NCI-H526 (cell line): ENCODE measurements at places on chromosomes 11 and 22.

DNA sequence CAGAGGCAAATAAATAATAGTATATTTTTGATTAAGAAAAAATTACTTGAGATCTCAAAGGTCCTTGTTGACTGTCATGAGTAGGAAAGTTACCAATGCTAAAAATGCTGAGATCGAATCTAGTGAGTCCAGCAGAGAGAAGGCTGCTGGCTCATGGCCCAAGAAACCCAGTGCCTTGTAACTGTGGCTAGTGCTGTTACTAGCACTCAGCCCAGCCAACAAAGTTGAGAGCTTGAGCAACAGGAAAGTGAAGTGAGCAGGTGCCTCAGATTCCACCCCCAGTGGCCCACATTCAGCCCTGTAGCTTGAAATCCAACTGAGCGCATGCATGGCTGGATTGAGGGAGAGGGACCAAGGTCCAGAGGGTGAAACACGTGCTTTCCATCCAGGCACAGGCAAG is 398.2 kb downstream of the SHANK2 start:
- DNase-seq, result no peak

- no peak for DNase-seq
Measured at GRCh38 chr11:56013805-56014204, 13.6 kb upstream of the OR5AS1 start.

DNA sequence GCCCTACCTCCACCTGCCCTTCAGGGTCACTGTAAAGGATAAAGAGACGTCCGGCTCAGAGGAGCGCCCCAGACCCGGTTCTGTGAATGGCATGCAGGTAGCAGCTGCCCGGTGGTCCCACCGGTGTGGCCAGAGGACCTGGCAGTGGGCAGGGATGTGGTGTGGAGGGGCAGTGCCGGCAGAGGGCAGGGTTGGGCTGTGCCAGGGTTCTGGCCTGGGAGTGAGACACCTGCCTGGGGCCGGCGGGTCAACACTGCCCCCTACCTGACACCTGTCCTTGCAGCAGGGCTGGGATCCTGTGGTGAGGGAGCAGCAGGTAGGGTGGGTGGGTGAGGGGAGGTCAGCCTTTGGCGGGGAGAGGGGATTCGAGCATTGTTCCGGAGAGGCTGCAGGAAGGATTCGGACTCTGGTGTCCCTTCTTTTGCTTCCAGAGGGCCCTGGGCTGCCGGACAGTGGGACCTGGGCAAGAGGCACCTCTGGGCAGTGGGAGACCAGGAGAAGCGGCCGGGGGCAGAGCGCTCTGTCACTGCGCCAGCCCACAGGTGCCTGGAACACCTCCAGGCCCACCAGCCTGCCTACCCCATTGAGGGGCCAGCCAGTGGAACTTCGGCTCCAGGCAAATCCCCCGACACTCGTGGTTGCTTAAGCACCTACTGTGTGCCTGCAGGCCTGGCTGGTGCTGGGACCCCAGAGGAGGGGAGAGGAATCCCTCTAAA is 1.6 kb upstream of the PHLDA2 start:
- peak; percentile 78 for DNase-seq

GRCh38 chr22:34534101-34534500 is 531.9 kb upstream of the ISX start:
- DNase-seq, result no peak

DNA sequence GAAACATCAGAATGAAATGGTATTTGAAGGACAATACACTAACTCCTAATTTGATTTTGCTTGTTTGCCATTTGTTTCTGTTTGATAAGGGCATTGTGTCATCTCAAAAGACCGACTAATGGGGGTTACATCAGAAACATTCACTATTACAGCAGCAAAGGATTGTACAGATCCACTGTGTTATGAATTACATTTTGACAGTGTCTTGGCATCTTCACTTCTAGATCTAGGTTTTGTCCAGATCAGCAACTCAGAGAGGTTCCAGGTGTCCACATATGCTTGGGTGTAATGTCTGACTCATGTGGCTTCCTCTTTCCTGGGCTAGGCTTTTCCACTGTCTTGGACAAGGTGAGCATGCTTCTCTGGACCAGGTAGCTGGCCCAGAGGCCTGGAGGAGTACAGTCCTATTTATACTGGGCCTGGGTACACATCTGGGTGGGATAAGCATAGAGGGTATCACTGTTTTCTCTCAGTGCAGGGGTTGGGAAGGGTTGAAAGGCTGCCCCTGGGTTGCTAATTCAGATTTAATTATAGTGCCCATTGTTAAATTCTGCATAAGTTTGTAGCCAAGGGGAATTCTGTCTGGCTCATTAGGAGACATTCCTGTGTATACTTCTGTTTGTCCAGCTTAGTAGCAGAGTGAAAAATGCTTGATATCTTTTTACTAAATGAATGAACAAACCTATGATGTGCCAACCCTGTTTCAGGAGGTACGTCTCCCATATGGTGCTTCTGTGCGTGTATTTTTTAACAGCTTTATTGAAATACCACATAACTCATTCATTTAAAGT is 23.8 kb downstream of the DDI1 start:
- DNase-seq, result no peak

GRCh38 chr22:41222846-41223507 is 17.8 kb downstream of the CHADL start:
- DNase-seq, result no peak

DNA sequence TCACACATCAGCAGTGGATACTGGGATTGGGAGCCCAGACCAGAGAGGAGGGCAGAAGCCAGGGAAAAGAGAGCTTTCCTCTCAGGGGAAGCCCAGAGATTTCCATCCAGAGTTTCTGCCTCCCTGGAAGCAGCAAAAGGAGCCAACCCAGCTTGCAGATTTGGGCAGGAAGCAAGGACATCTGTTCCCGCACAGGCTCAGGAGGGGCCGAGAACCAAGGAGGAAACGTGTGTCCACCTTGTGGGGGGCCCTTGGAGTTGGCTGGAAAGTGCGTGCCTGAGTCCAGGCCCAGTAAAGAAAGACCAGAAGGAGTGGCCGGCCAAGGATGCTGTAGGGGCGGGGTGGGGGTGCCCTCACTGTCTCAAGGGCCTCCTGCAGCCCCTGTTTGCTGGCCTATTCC is 6.0 kb upstream of the NPTXR start:
- no peak for DNase-seq

GRCh38 chr11:105148241-105148640 is 8.7 kb upstream of the CARD18 start:
- no peak for DNase-seq

DNA sequence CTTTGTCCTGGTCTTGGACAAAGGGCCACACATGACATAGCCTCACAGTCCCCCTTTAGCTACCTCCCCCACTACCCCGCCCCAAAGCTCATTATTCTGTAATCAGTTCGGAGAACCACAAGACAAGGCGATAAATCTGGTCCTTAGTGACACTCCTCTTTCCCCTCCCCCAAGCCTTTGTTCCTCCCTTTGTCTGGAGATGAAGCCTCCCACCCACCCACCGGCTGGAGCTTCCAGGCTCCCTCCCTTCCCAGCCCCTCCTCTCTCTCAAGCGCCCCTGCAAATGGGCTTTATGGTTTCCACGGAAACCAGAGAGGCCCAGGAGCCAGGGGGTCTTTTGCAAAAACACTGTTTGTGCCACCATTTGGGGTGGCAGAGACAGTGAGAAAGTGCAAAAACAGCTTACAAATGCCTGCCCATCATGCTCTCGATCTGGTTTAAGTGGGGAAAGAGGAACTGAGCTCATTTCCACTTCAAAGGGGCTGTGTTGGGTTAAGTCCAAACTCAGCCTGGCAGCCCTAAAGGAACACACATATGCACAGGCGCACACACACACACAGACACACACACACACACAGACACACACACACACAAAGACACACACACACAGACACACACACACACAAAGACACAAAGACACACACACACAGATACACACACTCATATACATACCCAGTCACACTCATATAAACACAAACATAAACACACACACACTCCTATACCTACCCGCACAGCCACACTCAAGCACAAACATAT is 23.5 kb downstream of the APLNR start:
- no peak for DNase-seq

DNA sequence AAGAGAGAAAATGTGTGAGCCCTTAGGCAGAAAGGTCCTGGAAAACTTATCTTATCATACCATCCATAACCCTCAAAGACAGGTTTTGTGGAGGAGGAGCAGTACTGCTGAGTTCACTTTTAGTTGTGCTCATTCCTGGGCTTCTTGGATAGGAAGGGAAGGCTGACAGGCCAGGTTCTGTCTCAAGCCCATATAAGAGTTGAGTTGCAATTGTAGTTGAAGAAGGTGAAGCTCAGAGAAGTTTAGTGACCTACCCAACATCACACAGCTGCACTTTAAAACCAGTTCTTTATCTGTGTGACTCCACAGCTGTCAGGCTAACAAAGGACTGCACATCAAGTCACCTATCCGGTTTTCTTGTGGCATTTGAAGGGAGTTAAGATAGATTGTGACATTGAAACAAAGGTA is 13.0 kb downstream of the TEAD1 start:
- DNase-seq, result no peak

- DNase-seq, result no peak
Measured at GRCh38 chr11:7844521-7844920, 47.8 kb upstream of the OR5P2 start.

DNA sequence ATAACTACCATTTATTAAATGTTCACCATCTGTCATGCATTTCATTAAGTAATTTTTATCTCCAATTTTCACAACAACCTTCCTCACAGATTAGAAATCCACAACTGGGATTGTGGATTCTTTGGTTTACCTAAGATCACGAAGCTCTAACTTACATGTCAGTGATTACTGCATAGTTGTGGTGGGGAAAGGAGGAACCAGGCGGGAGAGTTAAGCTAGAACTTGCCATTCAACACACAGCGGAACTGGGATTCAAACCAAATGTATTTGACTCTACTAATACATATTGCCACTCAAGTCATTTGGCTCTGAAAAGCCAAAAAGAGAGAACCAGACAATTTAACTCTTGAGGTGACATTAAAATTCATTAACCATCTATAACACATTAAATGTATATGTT is 10.4 kb upstream of the LAYN start:
- no peak for DNase-seq

DNA sequence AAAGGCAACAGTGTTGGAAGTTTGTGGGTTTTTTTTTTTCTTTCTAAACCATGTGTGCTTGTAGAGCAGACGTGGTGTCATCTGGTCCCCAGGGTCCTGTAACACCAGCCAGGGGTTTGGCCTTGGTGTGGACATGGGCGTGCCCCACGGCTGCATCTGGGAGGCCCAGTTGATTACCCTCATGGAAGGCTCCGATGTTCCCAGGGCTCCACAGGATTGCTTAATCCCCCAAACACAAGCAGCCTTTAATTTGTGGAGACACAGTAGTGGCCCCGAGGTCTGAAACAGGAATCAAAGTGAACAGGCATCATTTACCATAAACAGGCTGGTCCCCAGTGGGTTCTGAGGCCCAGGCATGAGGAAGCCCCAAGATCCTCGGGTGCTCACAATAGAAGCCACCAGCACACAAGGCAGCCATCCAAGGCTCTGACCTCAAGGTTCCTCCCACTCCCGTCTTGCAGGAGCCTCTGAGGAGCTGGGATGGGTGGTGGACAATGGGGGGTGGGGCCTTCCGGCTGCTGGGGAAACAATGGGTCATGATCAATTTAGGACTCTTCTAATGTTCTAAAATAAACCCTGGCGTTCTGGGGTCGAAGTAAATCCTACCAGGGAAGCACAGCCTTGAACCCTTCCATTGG is 115.0 kb upstream of the CD82 start:
- DNase-seq, result no peak

DNA sequence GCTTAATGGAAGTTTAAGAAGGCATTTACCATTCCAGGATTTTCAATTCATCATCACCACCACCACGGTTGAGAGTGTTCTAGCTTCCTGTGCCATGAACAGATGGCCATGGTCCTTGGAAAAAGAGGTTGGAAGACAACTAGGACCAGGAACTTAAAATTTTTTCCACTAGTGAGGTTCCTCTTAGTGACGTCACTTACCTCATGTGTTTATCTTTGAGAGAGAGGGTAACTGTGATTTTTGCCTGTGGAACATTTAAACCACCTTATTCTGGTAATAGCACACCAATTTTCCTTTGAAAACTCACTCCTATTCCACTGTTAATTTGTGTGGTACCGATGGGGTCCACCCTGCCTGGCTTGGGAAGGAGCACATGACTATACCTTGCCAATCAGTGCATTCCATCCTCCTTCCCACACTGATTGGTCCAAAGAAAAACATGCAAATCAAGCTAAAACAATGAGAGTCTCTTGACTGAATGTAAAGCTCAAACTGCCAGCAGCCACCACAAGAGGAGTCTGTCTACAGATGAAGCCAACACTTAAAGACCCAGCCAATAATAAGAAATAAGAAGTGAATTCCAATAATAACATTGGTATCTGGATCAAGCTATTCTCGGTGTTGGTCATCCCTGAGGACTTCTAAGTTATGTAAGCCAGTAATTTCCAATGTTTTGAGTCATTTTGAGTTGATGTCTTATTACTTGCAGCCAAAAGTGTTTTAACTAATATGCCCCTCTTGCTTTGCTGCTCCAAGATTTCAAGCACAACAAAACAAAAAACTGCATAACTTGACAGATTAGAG is 111.8 kb downstream of the MPPED2 start:
- no peak for DNase-seq

DNA sequence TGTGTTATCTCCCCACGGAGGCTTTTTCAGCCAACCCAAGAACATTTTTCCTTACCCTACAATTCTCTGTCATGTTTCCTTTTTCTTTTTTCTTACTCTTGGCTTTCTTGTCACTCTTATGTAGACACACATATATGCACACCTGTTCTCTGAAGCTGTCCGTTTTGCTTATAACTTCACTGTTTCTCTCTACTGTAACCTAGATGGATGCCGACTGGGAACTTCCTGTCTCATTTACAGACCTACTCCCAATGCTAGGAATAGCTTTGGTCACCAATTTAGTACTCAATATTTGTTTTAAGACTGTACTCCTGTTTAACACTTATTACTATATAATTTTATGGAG is 9.9 kb upstream of the CASP12 start:
- DNase-seq, result no peak

DNA sequence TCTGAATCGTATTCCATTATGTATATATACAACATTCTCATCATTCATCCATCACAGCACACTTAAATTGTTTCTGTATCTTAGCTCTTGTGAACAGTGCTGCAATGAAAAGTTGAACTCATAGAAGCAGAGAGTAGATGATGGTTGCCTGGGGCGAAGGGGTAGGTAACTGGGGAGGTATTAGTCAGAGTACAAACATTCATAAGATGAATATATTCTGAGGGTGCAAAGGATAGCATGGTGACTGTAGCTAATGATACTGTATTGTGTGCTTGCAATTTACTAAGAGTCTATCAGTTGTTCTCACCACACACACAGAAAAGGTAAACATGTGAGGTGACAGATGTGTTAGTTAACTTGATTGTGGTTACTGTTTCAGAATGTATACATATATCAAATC is 12.6 kb upstream of the RFPL2 start:
- no peak for DNase-seq
